Stomach (tissue), 19 donors: ENCODE measurements at places on chromosomes 2 and 18. TPM values are rescaled to one million over a fixed set of nuclear protein-coding genes. Genes with fewer than 3 reads are reported as not detected.

AGAP1 gene
- 23.1 TPM for total RNA-seq

C2orf15 gene
- not detected for total RNA-seq

- DNase-seq = no peak
These were observed 61.1 kb downstream of the DDX1 start for GRCh38 chr2:15652801-15653200.

DNA sequence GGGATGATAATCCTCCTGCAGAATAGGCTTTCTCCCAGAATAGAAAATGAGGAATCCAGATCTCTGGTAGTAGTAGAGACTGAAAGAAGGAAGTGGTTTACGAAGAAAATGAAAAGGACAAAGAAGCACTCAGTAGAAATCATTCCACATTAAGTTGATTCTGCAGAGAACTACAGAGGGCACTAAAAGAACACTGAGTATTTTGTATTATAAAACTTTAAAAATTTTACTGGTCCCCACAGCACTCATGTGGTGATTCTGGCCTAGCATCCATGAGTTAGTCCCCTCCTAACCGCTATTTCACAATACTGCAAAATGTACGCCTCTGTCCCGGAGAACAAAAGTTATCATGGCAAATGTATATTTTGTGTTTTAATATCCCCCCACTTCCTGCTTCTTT, 42.9 kb upstream of the SLC35F5 start:
- DNase-seq = no peak
